Testis (tissue), 5 donors: ENCODE measurements at places on chromosomes 3 and 15.
A peak's percentile ranks its signal among the peaks of the same experiment; 100 is the strongest.

GRCh38 chr3:139225548-139225947, 118.3 kb upstream of the MRPS22 start:
- no peak overlapping the region for H3K4me3 ChIP-seq
- no peak overlapping the region for H3K27ac ChIP-seq
- H3K36me3 ChIP-seq, result no peaks in the 10 kb centered on the region
- no peak for DNase-seq
- H3K4me1 ChIP-seq, result peaks cover 4% of the 10 kb centered on the region

DNA sequence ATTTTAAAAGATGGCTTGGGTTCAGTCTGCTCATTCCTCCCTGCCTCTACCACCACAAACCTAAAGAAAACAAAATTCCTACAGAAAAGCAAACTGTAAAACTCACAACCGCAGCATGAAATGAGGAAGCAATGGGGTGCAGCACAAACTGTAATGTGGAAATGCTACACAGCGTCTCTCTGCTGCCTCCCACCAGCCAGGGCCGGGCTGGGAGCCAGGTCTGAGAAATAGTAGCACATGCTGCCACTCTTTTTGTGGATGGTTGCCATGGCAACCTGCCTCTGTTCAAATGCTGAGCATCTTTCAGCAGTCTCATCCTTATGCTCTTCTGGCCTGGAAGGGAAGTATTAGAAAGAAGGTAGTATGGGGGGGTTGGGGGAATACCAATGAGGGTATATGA, 55.4 kb downstream of the EOMES start:
- peaks cover 4% of the 10 kb centered on the region for H3K4me1 ChIP-seq
- H3K27me3 ChIP-seq, result no peaks in the 10 kb centered on the region
- peak; percentile 90 for DNase-seq
- H3K36me3 ChIP-seq, result no peaks in the 10 kb centered on the region
- H3K4me3 ChIP-seq, result no peak overlapping the region

DNA sequence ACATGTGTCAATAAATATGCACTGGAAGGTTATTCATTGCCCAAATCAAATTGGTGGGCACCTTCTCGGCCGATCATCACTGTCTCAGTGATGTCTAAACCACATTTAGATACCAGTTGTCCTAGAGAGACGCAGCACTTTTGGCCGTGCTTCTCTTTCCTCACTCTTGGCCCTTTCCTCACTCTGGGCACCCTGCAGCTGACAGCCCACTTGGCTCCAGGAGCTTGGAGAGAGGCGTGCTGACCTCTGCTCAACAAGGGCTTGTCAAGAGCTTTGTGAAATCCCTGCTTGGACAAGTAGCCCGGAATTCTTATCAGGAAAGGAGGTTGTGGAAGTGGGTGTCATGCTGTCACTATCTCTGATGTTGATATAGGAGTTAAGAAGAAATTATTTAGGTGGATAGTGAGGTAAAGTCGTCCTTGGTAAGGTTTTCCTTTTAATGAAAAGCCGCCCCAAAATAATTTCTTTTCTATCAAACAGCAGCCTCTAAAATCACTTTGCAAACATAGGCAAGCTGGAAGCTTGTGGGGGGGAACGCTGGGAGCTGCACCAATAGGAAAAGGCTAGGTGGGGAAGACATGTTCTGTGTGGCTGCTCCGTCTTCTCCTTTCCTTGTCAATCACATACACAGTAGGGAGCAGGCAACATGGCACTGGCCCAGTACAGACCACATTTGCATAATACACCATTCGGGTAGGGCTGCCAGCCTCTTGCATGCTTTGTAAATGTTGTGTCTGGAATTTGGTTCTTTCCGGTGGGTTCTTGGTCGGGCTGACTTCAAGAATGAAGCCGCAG, 126.8 kb upstream of the UBE3A start:
- no peak overlapping the region for H3K4me3 ChIP-seq
- no peak overlapping the region for H3K27ac ChIP-seq
- H3K27me3 ChIP-seq, result no peaks in the 10 kb centered on the region
- peak; percentile 37 for DNase-seq

DNA sequence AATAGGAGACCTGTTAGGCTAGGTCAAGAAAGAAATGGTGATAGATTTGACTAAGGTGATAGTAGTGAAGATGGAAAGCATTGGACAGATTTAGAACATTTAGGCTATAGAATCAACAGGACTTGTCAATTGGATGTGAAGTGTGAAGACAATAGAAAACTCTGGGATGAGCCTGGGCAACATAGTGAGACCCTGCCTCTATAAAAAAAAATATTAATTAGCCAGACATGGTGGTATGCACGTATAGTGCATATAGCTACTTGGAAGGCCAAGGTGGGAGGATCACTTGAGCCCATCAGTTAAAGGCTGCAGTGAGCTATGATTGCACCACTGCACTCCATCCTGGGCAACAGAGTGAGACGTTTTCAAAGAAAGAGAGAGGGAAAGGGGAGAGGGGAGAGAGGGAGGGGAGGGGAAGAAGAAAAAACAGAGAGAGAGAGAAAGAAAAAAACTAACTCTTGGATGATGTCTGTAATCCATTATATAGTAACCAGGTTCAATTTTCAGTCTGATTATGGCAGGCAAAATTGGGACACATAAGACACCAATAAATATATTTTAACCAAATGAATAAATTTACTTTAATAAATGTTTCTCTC, 9.6 kb downstream of the SENP8 start:
- no peaks in the 10 kb centered on the region for H3K4me1 ChIP-seq
- DNase-seq, result no peak
- H3K27me3 ChIP-seq, result no peaks in the 10 kb centered on the region
- no peak overlapping the region for H3K4me3 ChIP-seq

GRCh38 chr15:71975816-71976150, 142.2 kb downstream of the MYO9A start:
- peak overlapping the region; percentile 53 for H3K27ac ChIP-seq
- H3K36me3 ChIP-seq, result no peaks in the 10 kb centered on the region

DNA sequence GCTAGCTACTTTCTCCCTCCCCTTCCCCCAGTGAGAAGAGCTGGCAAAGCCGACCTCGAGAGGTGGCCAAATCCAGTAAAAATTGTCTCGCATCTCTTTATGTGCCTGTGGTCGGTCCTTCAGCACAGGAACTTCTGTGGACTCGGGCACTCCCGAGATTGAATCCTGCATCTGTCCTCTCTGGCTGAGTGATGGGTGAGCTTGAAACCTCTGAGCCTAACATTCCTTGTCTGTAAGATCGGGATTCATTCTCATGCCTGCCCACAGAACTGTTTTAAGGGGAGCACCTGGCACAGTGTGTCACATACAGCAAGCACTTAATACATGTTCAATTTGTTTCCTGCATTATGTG, 11.3 kb downstream of the CX3CR1 start:
- H3K4me1 ChIP-seq, result no peaks in the 10 kb centered on the region
- no peaks in the 10 kb centered on the region for H3K27me3 ChIP-seq
- no peaks in the 10 kb centered on the region for H3K36me3 ChIP-seq
- DNase-seq, result no peak

DNA sequence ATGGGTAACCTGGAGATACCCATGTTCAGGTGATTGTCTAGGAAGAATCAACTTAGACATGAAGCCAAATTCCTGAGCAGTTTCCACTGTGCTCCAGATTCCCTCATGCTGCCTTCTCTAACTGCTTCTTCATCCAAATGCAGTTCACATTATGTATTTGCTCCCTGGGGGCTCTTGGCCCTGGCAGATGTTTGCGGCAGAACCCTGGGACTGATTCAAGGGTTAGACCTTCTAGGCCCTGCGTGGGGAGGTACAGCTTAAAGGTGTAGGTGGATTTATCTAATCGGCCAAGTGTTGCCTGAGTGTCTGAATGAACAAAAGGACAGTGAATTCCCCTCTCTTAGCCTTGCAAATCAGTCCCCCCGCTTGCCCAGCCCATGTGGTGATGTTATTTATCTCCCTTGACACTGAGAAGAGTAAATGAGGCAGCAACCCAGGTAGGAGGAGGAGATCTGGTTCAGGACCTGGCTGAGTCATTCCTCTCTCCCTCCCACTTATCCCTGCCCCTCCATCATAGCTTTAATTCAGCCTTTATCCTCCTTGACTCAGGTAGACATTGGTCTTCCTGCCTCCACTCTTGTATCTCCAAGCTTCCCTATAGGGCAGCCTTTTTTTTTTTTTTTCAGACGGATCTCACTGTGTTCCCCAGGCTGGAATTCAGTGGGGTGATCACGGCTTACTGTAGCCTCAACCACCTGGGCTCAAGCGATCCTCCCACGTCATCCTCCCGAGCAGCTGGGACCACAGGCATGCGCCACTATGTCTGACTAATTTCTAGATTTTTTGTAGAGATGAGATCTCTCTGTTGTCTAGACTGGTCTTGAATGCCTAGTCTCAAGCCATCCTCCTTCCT, 54.8 kb downstream of the MAGEF1 start:
- no peak for DNase-seq
- no peaks in the 10 kb centered on the region for H3K27me3 ChIP-seq
- H3K36me3 ChIP-seq, result no peaks in the 10 kb centered on the region
- H3K4me3 ChIP-seq, result no peak overlapping the region

DNA sequence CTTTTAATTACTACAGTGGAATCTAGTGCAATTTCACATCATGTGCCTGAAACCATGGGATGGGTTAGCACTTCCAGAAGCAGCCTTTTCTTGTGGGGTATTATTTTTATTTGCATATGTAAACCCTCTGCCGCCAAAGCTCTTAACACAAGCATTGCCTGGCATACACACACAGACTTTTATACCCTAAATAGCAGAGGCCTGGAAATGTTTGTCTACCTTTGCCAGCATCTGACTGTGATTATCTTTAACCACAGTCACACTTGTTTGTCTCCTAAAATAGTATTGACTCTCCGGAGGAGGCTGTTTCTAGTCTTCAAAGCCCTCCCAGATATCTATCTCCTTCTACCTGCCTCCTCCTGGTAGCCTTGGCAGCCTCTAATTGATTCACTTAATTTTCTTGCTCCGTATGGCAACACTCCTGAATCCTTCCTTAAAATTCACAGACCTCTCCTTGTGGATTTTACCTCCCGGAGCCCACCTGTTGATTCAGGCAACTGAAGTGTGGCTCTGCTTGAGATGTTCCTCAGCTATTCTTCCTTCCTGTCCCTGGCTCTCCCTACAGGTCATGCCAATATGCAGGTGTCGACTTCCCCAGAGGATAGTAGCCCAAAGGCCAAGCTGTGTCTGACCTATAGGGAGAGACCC, 127.1 kb upstream of the UMPS start:
- no peaks in the 10 kb centered on the region for H3K27me3 ChIP-seq
- no peak for DNase-seq
- H3K36me3 ChIP-seq, result no peaks in the 10 kb centered on the region
- no peak overlapping the region for H3K4me3 ChIP-seq
- H3K27ac ChIP-seq, result no peak overlapping the region

DNA sequence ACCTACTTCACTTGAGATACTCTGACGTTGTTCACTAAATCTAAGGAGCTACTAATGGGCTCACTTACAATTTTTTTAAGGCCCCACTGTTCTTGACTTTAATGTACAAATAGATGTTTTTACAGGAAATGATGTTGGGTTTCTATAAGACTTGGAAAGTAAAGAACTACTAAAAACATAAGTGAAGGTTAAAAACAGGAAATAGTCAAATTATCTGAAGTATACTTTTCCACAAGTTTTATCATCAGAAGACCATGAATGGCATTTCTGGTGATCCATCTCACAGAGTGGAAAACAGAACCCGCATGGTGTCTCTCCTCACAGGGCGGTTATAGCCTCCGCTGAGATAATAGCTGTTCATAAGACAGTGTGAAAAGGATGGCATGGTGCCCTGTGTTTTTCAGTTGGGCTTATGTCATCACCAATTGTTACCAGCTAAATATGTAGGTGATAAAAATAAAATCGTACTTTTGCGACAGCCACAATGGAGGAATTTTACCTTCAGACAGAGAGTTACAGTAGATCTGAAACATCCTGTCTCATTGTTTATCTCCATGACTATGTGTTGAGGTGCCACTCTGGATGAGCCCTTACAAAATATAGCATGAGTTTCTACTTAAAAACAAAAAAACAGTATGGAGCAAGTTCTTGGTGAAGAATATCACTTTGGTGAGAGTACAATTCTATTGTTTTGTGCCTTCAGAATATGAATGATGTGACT, 462.4 kb downstream of the RAP2B start:
- H3K27ac ChIP-seq, result no peak overlapping the region
- no peaks in the 10 kb centered on the region for H3K4me1 ChIP-seq
- H3K27me3 ChIP-seq, result no peaks in the 10 kb centered on the region
- no peaks in the 10 kb centered on the region for H3K36me3 ChIP-seq

DNA sequence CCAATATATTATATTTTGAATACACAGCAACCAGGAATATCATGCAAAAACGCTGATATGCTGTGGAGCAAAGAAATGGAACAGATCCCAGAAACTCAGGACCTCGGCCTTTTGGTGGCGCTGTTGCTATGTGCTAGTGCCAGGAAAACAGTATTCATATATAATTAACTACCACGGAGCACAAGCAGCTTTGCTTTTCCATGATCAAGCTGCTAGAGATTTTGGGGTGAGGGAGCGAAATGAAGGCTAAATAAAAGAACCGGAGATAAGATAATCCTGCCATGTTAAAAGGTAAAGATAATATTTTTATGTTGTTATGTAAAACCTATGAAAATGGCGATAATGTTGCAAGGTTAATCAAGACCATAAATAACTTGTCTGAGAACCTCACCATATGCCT, 157.7 kb upstream of the FAM3D start:
- H3K36me3 ChIP-seq, result no peaks in the 10 kb centered on the region
- no peak overlapping the region for H3K4me3 ChIP-seq
- peak; percentile 76 for DNase-seq
- no peaks in the 10 kb centered on the region for H3K4me1 ChIP-seq
- H3K27me3 ChIP-seq, result no peaks in the 10 kb centered on the region

GRCh38 chr15:63482874-63483323, 21.5 kb upstream of the USP3 start:
- no peak overlapping the region for H3K27ac ChIP-seq
- H3K4me1 ChIP-seq, result no peaks in the 10 kb centered on the region
- H3K27me3 ChIP-seq, result no peaks in the 10 kb centered on the region

DNA sequence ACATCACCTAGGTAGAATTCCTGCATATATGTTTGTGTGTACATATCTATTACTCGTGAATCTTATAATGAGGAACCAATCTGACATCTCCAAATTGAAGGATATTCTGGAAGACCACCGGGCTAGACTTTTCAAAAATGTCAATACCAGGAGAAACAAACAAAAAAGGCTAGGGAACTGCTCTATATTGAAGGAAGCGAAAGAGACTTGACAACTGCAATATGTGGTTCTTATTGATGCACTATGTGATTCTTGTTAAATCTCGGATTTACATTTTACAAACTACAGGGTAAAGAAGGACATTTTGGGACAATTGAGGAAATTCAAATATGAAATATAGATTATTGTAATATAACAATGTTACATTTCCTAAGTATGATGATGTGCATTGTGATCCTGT, 137.5 kb upstream of the CCDC54 start:
- H3K4me1 ChIP-seq, result peaks cover 33% of the 10 kb centered on the region
- no peak for DNase-seq
- no peaks in the 10 kb centered on the region for H3K36me3 ChIP-seq
- no peaks in the 10 kb centered on the region for H3K27me3 ChIP-seq
- no peak overlapping the region for H3K27ac ChIP-seq
